ENCODE measurements at places on chromosomes 1 and 21. TPM values are rescaled to one million over a fixed set of nuclear protein-coding genes. Genes with fewer than 3 reads are reported as not detected.

KANK4 gene
- 6.6 TPM for total RNA-seq

STUM gene
- total RNA-seq = 4.7 TPM

NGF gene
- total RNA-seq = 3.2 TPM

FCER1A gene
- 0.49 TPM for total RNA-seq

ZSWIM5 gene
- 0.35 TPM for total RNA-seq

MIXL1 gene
- 0.27 TPM for total RNA-seq

LEMD1 gene
- not detected for total RNA-seq

LMOD1 gene
- 48.3 TPM for total RNA-seq

Data from muscle of leg (tissue), 16 donors.